ENCODE measurements at places on chromosomes 5 and 9.

DNA sequence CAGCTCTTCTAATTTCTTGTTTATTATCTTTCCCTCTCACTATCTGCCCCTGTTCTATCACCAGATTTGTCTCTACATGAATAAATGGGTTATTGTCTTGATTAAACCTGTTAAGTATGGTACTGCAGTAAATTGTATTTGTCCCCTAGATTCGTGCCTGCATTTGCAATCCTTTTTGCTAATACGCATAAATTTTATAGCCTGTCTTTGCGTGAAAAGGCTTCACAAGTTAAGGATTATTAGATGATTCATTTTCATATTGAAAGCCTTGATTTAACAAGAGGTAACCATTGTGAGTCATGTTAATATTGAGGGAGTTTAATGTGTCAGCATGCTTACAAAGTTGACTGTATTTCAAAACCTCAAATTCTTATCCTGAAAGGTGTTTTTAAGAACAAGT lies 204.6 kb downstream of the PCSK1 start:
- DNase-seq, result no peak

DNA sequence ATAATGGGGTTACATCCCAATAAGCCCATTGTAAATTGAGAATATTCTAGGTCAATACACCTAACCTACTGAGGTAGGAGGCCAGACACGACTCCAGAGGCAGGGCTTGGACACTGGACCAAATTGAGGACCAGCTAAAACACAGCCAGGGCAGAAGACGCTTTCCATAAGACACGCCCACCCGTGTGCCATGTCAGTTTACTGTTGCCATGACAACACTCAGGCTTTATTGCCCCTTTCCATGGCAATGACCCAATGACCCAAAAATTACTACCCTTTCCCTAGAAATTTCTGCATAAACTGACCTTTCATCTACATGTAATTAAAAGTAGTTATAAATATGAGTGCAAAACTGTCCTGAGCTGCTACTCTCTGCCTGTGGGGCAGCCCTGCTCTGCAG lies 31.5 kb downstream of the SLC22A4 start:
- DNase-seq, result no peak

DNA sequence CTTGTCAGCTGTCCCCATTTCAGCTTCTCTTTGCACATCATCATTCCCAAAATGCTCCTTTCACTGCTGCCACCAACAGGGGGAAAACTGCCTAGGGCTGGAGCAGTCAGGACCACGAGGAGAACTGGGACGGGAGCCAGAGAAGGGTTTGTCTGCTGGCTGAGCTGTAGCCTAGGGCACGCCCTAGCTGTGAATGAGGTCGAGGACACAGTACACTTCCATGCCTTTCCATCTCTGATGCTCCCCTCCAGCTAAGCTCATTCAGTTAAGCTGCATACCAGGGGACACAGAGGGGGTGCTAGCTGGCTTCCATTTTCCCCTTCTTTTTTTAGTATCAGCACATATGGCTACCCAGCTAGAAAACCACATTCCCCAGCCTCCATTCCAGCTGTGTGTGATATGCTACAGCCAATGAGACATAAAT lies 64.7 kb downstream of the STK10 start:
- no peak for DNase-seq

- no peak for DNase-seq
Observed at GRCh38 chr9:110748251-110748893, 79.8 kb downstream of the MUSK start.

GRCh38 chr5:6822556-6823343 lies 109.5 kb downstream of the TENT4A start:
- DNase-seq, result no peak

- DNase-seq, result no peak
Observed at GRCh38 chr5:75460942-75461610, 50.4 kb downstream of the CERT1 start.

- no peak for DNase-seq
Observed at GRCh38 chr5:138874771-138875551, at the start of gene LRRTM2. Gene LRRTM2, minus strand, starts transcription at chr5:138875335. Its CDS starts 424 bp downstream, at chr5:138874911.

DNA sequence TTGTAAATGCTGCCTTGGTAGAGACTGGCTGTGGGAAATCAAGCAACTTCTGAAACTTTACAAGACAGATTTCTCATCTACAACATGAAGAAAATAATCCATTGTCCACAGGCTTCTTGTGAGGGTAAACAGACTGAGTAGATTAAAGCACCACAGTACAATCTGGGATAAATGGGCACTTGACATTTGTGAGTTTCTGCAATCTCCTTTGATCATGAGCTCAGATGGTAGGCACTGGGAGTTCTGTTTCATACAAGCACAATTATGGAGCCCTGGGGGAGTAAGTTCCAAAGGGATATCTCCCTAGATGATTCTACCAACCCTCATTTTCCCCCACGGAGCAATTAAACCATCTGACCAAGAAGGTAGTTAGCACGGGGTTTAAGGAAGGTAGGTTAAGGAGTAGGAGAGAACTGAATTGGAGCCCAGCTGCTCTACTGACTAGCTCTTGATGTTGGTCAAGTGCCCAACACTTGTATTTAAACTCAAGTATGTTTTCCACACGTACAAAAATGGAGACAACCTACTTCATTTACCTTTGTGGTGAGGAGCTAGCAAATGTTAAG lies 479.5 kb upstream of the TNC start:
- no peak for DNase-seq

All from CD4-positive, alpha-beta T cell (primary cell).